ENCODE measurements at places on chromosomes 1 and 21.
A peak's percentile ranks its signal among the peaks of the same experiment; 100 is the strongest.

DNA sequence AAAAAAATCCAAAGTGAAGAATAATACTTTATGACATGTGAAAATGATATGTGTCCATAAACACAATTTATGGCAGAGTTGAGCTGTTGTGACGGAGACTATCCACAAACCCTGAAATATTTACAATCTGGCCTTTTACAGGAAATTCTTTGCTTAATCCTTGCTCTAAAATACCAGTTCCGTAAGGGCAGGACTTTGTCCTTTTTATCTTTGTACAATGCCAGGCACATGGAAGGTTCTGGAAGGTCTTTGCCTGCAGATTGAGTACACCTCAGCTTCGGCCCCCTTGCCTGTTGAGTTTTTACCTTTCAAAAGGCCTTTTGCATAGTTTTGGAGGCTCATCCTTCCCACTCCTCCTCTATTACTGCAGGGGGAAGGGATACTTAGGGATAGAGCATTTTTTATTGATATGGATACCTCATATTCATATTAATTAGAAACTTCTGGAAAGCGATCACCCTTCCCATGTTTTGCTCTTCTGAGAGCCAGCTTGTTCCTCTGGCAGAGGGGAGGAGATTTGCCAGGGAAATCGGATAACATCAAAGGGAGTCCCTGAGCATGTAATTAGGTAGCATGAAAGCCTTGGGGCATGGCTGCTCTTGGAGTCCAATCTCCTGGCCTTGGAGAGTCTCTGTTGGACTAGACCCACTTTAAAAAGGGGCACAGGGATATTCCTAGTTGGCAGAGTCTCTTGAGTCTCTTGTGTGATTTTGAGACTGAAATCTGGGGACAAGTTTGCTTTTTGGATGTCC lies 217.1 kb downstream of the KCNJ6 start:
- DNase-seq = no peak

DNA sequence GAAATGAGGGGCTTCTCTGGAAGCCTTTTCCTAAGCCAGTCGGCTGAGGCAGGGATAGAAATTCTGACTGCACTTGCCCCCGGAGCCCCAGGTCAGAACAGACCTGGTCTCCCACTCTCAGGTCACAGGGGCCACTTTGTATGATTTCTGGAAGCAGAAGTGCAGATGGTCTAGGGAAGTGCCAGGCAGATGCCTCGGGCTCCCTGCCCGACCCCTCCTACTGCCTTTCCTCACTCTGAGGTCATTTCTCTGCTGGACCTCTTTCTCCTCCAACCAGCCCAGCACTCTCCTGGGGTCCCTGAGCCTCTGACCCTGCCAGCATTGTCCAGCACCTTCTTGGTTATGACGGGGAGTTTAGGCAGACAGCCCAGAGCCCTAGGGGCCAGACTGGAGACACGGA lies 8.7 kb downstream of the RUNX3 start:
- no peak for DNase-seq

- peak; percentile 37 for DNase-seq
These were observed 1.6 kb upstream of the METTL25B start for GRCh38 chr1:156726549-156727226.

- no peak for DNase-seq
These were observed 323.4 kb upstream of the CAMK1G start for GRCh38 chr1:209260136-209260535.

DNA sequence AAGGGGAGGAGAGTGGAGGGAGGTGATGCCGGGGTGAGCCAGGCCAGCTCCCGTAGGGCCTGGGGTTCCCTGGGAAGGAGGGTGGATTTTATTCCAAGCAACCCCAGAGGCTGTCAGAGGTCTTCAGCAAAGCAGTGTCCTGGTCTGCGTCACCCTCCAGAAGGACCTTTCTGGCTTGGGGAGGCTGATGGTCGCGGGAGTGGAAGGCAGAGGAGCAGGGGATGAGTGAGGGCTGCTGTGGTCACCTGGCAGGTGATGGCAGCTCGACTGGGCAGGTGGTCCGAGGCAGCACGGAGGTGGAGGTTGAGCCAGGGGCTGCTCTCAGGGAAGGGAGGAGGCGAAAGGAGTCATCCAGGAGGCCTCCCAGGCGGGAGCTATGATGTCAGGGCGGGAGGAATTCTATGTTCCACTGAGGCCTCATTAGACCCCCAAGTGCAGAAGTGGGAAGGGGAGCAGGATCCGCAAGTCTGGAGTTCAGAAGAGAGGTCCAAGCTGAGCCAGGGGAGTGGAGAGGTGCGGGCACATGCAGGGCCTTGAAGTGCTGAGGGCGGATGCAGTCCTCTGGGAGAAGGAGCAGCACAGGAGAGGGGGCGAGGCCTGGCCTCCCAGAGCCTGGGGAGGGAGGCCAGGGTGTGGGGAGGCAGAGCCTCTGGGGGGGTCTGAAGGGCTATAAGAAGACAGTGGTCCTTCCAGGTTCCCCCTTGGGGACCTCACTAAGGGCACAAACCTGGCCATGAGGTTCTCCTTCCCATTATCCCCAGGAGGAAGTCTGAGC lies 33.3 kb downstream of the BMP8A start:
- DNase-seq = no peak

GRCh38 chr1:110234691-110235090 lies 24.6 kb downstream of the KCNC4 start:
- DNase-seq = no peak

DNA sequence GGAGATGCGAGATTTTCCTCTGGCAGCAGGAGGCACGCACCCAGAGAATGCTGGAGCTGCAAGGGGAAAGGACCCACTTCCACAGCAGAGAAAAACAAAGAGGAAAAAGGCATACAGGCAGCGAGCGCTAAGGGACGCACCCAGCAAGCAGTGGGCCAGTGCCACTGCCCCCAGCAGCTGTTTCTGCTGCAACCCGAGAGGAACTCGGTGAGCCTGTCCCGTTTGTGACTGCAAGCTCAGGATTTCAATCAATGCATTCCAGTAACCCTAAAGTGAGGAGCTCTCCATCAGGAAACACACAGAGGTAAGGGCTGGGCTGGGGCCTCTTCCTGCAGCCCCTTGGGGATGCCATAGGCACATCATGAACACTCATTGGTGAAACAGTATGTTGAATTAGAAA lies 58.7 kb downstream of the ACP6 start:
- no peak for DNase-seq

DNA sequence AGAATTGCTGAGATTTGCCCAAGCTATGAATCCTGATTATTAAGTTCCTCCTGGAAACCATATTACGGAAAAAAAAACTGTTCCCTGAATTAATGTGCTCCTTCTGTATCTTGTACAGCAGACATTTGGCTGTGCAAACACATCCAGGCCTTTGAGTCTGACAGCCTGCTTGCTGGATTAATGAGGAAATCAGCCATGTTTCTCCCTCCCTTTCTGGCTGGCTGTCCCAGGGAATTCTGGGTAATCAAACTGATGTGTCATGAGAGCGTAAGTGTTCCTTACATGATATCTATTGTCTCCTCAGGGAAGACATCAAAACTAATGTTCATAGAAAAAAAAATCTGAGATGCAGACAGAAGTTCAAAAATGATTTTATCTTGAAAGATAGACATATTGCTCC lies 18.8 kb downstream of the PGBD5 start:
- DNase-seq = no peak

DNA sequence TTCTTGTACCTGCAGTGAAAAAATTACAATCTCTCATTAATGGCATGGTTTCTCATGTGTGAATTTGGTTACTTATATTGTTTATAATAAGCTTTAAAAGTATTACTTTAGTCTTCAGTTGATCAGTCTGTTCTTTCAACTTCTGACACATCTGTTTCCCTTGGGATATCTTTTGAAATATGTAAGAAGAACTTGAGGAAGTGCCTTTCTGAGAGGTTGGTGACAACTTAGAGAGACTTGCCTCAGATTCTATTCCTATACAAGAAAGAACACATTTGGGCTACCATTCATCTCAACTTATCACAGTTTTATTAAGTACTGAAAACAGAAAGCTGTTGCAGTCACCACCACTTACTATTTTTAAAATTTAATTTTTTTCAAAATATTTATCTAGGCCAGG lies 8.1 kb downstream of the AKNAD1 start:
- DNase-seq = no peak

DNA sequence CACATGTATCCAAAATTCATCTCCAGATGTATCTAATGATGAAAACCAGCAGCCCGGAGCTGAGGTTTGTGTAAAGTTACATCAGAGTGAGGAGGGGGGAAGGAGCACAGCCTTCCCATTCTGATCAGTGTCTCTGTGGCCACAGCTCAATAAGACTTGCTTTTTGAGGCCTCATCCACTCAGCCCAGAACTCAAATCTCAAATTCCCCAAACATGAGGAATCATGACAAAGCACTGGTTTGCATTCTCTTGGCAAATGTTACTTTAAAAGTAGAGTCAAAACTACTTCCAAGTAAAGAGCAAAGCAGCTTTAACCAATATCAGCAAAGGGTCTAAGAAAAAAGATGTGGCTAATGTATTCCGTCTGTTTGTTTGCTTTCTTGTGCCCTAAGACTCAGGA lies 30.9 kb downstream of the CCN1 start:
- no peak for DNase-seq

DNA sequence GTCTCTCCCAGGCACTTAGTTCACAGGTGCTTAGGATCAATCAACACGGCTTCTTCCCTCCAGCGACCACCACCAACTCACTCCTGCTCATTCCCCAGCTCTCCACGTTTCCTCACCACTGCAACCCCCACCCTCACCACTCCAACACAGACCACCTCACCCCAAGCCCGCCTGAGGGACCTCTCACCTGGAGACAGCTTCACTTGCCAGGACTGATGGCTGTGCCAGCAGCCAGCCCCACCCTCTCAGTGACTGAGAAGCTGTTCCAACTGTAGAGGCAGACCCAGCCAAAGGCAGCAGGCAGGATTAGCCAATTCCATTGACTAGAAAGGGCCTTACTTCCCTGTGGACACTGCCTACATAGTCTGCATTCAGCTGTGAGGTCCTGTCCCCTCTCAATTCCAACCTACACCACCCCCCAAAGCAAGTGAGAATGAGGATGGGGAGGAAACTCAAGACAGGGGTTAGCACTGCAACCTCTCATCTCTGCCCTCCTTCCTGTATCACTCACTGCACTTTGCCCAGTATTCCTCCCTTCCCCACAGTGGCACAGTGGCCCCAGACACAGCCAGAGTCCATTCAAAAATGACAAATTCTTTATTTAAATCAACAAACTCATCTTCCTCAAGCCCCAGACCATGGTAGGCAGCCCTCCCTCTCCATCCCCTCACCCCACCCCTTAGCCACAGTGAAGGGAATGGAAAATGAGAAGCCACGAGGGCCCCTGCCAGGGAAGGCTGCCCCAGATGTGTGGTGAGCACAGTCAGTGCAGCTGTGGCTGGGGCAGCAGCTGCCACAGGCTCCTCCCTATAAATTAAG lies 7.6 kb downstream of the TAGLN2 start:
- no peak for DNase-seq

DNA sequence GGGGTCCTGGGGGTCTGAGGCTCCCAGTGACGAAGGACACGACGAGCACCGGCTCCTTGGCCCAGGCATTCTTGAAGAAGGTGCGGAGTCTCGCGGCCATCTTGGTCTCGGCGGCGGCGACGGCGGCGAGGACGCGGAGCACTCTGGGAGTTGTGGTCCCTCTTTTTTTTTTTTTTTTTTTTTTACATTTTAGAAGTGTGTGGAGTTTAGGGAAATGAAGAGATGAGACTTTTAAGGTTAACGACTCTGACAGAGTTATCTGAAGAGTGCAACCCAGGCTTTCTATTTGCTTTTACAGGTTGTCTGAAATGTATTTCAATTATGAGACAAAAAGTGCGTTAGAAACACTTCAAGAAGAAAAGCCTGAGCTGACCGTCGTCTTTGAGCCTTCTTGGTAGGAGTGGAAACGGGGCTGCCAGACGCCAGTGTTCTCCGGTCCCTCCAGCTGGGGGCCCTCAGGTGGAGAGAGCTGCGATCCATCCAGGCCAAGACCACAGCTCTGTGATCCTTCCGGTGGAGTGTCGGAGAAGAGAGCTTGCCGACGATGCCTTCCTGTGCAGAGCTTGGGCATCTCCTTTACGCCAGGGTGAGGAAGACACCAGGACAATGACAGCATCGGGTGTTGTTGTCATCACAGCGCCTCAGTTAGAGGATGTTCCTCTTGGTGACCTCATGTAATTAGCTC lies 9.7 kb downstream of the OR2B11 start:
- no peak for DNase-seq

GRCh38 chr1:223815020-223815853 lies 30.5 kb downstream of the TP53BP2 start:
- DNase-seq = no peak

- DNase-seq = no peak
These were observed 278.8 kb downstream of the AMY1C start for GRCh38 chr1:104028416-104029035.

DNA sequence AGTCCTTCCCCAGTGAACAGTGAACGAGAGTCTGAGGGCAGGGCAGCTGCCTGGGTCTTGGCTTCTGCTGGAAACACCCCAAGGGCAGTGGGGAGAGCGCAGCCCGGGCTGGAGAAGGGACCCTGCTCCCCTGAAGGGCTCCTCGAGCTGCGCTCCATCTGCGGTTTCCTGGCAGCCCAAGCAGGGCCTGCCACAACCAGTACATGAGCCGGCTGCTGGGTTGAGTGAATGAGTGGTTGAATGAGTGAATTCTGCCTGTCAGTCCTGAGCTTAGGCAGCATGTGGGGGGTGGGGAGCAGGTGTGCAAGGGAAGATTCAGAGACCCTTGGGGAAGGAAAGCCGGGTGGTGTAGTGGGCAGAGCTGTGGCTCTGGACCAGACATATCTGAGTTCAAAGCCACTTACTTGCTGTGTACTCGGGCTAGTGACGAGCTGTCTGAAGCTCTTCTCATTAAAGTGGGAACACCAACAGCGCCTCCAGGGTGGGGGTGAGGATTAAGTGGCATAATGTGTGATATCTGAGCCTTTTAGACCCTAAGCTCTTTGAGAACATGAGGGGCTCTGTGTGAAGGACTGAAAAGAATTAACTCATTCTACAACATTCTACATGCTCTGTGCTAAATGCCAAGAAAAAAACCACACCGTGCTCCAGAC lies 3.7 kb downstream of the OPRD1 start:
- DNase-seq = no peak

DNA sequence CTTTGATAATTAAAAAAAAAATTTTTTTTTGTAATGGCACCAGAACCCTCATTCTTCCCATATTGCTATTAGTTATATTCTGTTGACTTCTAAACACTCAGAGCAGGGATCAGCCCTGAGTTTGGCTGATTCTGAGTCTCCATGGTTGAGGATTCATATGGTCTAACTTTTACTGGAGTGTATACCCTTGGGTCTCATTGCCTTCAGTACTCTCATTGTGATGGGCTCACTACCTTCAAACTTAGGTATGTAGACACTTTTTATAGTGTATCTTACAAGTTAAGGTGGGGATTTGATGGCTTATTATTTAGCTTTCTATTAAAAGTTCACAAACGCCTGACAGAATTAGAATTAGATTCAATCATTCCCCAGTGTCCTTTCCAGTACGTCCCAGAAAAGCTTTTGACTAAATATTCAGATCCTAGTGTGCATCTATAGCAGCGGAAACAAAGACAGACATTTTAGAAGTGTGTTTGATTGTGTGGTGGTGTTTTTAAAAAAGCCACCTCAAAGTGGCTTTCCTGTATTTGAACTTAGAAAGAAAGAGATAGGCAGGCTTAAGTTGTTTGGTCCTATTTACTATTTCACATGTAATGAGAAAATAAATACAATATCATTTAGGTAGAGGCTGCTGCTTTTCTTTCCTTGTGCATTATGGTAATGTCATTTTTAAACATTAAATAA lies 1.4 kb downstream of the MACF1 start:
- DNase-seq = no peak

GRCh38 chr1:12631571-12631970 lies 12.3 kb upstream of the AADACL4 start:
- no peak for DNase-seq

GRCh38 chr1:222053790-222054294 lies 312.0 kb upstream of the DUSP10 start:
- no peak for DNase-seq

All from CD4-positive, alpha-beta T cell treated with Interferon gamma for 1 hour (primary cell).